Breast epithelium (tissue), 4 donors: ENCODE measurements at places on chromosomes 7 and 10. TPM values are rescaled to one million over a fixed set of nuclear protein-coding genes. Genes with fewer than 3 reads are reported as not detected.

GRCh38 chr10:33315891-33316290 lies 18.6 kb downstream of the NRP1 start:
- H3K27me3 ChIP-seq, result no peaks in the 10 kb centered on the region
- no peak for DNase-seq
- no peak overlapping the region for H3K27ac ChIP-seq
- no peak overlapping the region for H3K4me3 ChIP-seq
- no peaks in the 10 kb centered on the region for H3K4me1 ChIP-seq

GRCh38 chr10:17062955-17063484 lies 66.6 kb downstream of the CUBN start:
- peak overlapping the region; percentile 29 for H3K4me3 ChIP-seq
- H3K27ac ChIP-seq, result peak overlapping the region; percentile 91
- H3K4me1 ChIP-seq, result no peaks in the 10 kb centered on the region
- H3K27me3 ChIP-seq, result no peaks in the 10 kb centered on the region

- no peaks in the 10 kb centered on the region for H3K27me3 ChIP-seq
- H3K4me1 ChIP-seq, result no peaks in the 10 kb centered on the region
- peak; percentile 68 for DNase-seq
- H3K36me3 ChIP-seq, result no peaks in the 10 kb centered on the region
- no peak overlapping the region for H3K4me3 ChIP-seq
Observed at GRCh38 chr7:74525881-74526280, 72.2 kb downstream of the GTF2IRD1 start.

DNA sequence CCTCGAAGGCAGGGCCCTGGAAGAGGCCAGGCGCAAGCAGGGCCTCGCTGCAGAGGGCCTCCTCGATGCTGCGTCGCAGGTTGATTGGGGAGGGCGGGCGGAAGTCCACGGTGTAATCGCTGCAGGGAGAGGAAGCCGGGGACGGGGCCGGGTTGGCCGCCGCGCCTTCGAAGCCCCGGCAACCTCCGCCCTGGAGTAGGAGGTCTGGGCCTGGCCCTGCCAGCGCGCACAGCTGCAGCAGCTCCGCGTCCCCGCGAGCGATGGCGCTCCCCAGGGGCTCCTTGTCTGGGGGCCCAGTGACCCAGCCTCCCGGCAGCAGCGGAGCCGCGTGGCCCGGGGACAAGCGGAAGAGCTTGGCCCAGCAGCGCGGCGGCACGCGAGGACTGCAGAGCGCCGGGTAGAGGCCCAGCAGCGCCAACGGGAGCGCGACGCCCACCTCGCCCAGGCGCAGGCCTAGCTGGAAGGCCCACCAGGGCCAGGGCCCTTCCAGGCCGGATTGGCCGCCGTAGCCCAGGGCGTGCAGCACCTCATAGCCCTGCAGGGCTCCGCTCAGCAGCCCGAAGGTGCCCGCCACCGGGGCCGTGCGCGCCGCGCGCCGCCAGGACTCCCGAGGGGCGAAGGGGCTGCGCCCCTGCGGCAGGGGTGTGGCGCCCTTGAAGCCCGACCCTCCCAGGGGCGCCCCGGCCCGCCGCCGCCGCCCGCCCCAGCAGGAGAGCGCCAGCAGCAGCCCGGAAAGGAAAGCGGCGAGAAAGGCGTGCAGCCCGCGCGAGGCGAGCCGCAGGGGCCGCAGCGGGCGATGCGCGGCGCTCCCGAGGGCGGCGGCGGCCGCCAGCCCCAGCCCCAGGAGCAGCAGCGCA lies 7.8 kb upstream of the RBM28 start:
- H3K27ac ChIP-seq, result no peak overlapping the region
- peak overlapping the region; percentile 61 for H3K4me3 ChIP-seq
- DNase-seq, result no peak
- H3K4me1 ChIP-seq, result no peaks in the 10 kb centered on the region
- H3K27me3 ChIP-seq, result peaks cover 35% of the 10 kb centered on the region

DNA sequence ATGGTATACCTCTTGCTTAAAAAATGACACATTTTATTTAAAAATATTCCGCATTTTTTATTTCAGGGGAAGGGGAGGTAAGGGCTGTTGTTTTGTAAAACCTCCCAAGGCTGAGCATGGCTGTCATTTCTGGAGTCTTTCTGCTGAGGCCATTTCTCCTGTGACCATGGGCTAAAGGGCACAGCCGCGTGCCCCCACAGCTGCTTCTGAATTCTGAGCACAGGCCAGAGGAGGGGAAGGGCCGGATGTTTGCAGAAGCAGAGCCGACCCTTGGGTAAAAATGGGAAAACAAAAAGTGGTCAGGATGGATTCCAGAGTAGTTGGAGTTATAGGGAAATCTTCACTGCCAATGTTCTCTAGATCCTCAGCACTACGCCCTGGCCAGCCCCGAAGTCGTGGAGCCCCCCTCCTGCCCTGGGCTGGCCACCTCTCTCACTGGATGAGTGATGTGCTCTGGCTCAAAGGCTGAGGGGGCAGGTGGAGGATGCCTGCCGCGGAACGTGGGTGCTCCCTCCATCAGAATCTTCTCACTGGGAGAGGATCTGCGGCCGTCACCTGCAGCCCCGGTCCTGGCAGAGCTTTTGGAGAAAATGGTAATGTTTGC lies 131.3 kb upstream of the ZEB1 start:
- H3K27me3 ChIP-seq, result no peaks in the 10 kb centered on the region
- H3K4me3 ChIP-seq, result no peak overlapping the region
- no peaks in the 10 kb centered on the region for H3K36me3 ChIP-seq
- no peak for DNase-seq
- no peaks in the 10 kb centered on the region for H3K4me1 ChIP-seq

DNA sequence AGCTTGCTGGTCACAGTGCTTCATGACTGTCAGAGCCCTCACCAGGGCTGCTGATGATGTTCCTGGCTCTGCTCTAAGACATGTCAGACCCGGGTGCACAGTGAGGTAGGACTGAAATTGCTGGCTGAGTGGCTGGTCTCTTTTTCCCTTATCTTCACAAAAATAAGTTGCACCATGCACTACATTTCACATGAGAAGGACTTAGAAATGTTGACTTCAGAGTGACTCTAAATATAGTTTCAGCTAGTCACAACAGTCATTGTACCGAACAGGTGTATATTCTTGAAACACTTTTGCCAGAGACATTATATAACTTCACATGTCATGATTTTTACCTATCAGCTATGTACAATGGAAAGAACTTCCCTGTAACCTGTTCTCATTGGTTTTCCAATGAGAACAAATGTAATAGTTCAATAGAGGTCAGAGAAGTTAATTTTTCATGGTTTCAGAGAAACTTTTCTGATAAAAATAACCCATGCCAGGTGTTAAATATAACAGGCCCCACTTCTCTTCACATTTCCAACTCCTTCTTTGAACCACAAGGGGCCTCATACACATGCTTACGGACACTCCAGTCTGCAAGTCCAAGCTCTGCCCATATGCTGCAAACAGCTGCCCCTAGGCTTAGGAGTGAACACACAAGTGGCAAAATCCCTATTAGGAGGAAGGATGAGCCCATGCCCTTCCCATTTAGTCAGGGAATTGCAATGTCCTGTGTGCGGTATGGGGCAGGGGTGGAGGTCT lies 115.6 kb downstream of the CDK6 start:
- no peak overlapping the region for H3K27ac ChIP-seq
- no peak overlapping the region for H3K4me3 ChIP-seq
- DNase-seq, result no peak
- no peaks in the 10 kb centered on the region for H3K4me1 ChIP-seq

Gene EN2
- total RNA-seq, result not detected

Gene PRKCQ
- total RNA-seq, result 0.64 TPM

Gene ANKRD1
- 0.66 TPM for total RNA-seq
